ENCODE measurements at places on chromosomes 7 and 10.

GRCh38 chr10:70918851-70919530 is 30.6 kb upstream of the PCBD1 start:
- DNase-seq: no peak

GRCh38 chr7:106568002-106568679 is 92.8 kb downstream of the CCDC71L start:
- DNase-seq: no peak

DNA sequence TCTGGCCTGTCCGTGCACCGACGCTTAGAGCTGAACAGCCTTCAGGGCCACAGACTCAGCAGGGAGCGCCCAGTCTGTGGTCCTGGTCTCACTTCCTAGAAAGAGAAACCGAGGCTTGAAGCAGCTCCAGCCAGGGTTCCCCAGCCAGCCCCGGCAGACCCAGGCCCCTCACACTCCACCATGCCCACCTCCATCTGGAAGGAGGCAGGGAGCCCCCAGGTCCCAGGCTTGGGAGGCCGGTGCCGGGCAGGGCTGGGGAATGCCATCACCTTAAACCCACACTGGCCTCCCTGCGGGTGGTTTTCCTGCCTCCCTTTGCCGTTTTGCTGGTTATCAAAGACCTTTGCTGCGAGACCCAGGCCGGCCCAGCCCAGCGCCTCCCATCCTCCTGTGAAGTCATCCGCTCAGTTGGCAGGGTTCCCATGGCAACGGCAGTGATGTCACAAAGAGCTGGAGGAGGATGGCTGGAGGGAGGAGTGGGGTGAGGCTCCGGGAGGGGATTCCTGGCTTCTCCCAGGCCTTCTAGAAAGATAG is 24.0 kb downstream of the ELFN1 start:
- no peak for DNase-seq

DNA sequence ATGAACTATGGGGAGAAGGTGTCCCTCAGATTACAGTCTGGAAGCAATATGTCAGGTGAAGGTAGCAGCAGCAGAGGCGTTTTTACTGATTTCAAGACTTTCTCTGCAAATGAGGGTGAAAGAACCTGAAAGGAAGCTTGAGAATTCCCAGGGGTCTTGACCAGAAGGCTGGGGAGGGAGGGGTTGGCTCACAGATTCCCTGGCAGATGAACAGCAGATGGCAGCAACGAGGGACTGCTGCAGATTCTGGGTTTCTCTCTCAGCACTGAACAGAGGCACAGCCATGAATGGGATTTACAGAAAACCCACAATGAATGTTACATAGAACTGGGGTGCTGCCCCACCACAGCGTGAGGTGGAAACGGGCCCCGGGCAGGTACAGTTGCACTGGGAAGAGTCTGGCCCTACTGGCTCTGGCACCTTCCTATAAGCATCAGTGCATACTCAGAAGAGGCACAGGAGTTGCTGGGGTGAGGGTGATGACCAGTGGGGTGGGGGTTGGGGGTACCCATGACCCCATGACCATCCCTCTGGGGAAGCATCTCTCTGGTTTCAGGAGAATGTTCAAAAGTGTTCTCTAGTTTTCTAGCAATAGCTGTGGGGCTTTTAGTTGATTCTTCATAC is 317.8 kb downstream of the SH2D4B start:
- DNase-seq: peak; percentile 74

DNA sequence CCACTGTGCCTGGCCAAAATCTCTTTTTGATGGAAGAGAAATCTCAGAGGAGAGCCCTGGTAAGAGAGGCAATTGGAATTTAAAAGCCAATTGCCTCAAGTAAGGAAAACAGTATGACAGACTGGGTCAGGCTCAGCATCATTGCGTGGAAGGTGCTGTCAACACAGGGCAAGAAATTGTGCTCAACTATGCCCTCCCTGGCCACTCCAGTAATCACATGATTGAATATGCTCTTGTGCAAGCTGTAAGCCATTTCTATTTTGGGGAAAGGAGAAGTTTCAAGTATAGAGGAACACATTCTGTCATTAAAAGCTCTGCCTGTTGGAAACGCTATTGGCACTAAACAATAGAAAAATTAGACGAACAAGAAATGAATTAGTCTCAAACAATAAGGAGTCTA is 1127.7 kb downstream of the REEP3 start:
- DNase-seq: peak; percentile 64

GRCh38 chr10:5291501-5292195 is 73.1 kb upstream of the UCN3 start:
- DNase-seq: no peak

- DNase-seq: peak; percentile 26
Observed at GRCh38 chr7:130960208-130960988, 226.4 kb upstream of the KLF14 start.

GRCh38 chr7:96093435-96093834 is 228.5 kb downstream of the SLC25A13 start:
- no peak for DNase-seq

GRCh38 chr7:107638594-107638993 is 22.0 kb upstream of the SLC26A4 start:
- no peak for DNase-seq

- no peak for DNase-seq
Observed at GRCh38 chr7:47337531-47337930, 244.4 kb downstream of the TNS3 start.

- no peak for DNase-seq
Observed at GRCh38 chr10:91345716-91346115, 64.4 kb upstream of the HECTD2 start.

GRCh38 chr10:4656576-4657194 is 169.3 kb upstream of the AKR1E2 start:
- peak; percentile 18 for DNase-seq

- peak; percentile 21 for DNase-seq
Observed at GRCh38 chr10:13615650-13616300, 29.0 kb downstream of the PRPF18 start.

DNA sequence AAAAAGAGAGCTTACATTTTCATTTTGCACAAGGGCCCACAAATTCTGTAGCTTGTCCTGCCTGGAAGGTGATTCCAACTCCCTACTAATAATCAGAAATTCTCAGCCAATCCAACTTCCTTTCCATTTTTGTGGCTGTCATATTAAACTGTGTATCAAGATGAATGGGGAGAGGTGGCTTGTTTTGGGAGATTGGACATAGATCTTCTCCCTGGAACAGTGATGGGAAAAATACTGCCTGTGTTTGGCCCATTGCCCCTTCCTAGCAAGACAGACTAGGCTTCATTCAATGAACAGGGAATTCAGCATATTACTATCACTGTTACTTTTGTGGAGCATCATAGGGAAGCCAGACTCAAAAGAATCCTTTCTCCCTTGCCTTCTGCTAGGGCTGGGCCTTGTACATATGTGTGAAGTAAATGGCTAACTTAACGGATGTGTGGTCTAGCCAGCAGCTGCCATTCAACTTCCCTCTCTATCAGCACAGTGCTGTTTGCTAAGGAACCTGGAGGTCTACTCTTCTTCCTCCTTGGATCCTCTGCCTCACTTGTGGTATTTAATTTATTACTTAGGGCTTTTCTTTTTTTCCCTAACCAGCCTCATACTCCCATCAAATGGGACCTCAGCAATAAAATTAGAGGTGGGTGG is 326.0 kb downstream of the BICC1 start:
- DNase-seq: no peak

DNA sequence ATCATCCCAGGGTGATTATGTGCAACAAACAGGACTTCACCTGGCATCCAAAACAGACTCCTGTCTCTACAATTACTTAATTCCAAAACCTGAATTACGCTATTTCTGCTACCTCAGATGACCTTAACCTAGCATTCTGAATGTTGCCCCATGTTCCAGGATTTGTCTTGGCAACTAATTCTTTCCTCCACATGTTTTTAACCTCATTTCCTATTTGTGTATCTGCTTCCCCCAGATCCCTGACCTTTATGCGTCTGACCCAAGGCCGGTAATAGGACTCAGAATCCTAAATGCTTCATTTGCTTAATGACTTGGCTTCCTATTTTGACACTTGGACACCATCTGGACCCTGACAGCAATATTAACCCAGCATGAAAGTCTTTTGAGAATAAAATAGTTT is 8.7 kb upstream of the ING3 start:
- no peak for DNase-seq

GRCh38 chr10:8534096-8534495 is 479.6 kb downstream of the GATA3 start:
- DNase-seq: no peak

GRCh38 chr10:33897291-33897752 is 562.9 kb upstream of the NRP1 start:
- no peak for DNase-seq

DNA sequence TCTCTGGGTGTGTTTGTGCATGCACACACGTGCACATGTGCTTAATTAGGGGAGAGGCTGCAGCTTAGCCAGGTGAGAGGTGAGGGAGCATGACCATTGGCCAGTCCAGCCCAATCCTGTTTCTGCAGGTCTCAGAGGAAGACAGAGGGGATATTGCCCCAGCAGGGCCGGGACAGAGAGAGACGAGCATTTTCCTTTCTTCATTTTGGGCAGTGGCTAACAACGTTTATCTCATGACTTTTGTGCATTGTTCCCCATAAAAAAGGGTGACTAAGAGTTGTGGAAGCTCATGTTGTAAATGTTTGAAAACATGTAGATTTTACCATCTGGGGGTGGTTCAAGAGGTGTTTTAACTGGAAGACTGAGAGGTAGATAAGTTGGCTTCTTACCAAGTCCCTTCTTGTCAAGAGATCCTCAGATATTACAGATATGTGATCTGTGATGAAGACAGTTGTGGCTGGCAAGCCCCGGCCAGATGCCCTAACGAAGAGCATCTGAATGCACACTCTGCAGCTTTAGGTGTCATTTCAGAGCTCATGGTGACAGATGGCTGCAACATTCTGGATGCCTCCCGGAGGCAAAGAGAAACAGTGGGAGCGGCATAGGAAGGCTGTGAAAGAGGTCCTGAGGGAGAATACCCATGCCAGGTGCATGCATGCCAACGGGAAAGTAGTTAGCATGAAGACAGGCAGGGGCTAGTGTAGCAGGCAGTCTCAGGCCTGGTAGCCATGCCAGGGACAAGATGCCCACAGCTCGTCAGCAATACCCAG is 16.7 kb upstream of the DMBT1 start:
- DNase-seq: no peak

- no peak for DNase-seq
Observed at GRCh38 chr10:97830064-97830463, 19.6 kb upstream of the GOLGA7B start.

DNA sequence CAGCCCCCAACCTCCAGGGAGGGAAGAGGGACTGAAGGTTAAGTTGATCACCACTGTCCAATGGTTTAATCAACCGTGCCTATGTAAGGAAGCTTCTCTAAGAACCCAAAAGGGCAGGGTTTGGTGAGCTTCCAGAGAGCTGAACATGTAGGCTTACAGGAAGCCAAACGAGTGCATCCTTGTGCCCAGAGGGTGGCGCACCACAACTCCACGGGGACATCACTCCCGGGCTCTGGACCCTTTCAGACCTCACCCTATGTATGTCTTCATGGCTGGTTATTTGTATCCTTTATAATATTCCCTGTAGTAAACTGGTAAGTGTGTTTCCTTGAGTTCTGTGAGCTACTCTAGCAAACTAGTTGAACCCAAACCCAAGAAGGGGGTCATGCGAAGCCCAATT is 11.5 kb upstream of the NFKB2 start:
- peak; percentile 30 for DNase-seq
